ENCODE measurements at places on chromosomes 3 and 15. TPM values are rescaled to one million over a fixed set of nuclear protein-coding genes. Genes with fewer than 3 reads are reported as not detected.

DNA sequence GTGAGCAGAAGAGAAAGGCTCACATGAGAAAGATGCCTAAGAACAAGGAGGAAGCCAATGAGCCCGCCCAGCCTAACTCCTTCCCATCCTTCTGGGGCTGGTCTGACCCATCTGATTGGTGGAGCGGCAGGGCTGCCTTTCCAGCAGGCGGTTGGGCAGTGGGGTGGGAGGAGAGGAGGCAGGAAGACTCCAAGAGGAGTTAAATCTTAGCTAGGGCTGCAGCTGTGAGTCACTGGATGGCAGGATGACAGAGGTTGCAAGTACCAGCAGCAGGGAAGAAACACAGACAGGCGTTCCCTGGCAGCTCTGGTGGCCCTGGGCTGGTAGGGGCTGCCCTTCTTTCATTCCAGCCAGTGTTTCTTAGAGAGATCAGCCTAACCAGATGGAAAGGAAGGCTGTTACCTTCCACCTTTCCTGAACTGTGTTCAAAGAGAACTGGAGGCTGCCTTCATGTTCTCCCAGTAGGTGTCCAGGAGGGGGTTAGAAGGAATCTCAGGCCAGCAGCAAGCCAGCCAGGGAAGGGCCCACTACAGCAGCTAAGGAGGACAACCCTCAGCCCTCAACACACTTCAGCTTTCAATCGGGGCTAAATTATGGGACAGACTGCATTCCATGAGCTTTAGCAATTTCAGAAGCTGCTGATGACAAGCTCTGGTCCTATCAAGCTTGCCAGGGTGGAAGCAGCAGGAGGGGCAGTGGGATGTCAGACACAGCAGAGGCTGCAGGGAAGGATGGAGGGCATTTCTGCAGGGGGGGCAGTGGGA lies 50.3 kb downstream of the CHSY1 start:
- DNase-seq, result peak; percentile 30

GRCh38 chr3:8276056-8276455 lies 225.6 kb upstream of the LMCD1 start:
- DNase-seq, result no peak

Gene SAMD7
- total RNA-seq, result not detected

GRCh38 chr3:46888705-46889104 lies 11.2 kb downstream of the PTH1R start:
- no peak for DNase-seq

GRCh38 chr3:28840976-28841376 lies 439.9 kb upstream of the RBMS3 start:
- no peak for DNase-seq

- DNase-seq, result no peak
Observed at GRCh38 chr3:191962324-191962723, 501.4 kb downstream of the PYDC2 start.

DNA sequence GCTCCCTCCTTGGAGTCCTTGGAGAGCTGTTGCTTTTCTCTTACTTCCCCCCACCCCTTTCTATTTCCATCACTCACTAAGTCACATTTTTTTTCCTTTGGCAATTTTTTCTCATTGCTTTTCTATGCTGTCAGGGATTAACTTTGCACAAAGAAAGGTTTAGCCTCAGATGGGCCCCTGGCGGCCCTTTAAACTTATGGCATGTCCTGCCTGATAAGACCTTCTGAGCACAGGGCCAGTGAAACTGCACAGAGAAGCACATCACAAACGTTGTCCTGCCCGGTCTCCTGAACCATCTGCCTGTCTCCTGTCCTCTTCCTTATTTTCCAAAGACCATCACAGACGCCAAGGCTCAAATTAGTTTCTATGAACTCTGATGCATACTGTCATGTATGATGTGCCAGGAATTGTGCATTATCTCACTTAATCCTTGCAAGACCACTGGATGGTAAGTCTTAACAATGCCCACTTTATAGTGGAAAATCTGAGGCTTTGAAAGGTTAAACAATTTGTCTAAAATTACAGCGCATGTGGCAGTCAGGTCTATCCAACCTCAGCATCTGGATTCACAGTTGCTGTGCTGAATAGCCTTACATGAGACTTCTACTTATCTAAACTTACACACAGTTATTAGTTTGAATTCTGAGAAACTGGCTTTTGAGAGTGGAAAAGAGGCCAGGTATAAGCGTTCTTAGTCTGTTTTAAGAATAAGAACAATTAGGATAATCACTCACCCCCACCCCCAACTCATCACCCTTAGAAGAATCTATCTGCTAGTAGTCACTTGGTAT lies 648.1 kb downstream of the NTRK3 start:
- DNase-seq, result no peak

Gene ADIPOQ
- total RNA-seq, result not detected

- no peak for DNase-seq
Observed at GRCh38 chr3:42830437-42831320, 21.4 kb downstream of the ACKR2 start.

Gene DUOXA2
- total RNA-seq, result not detected
